Chondrocyte (in vitro differentiated cells): ENCODE measurements at places on chromosomes 13 and 19. TPM values are rescaled to one million over a fixed set of nuclear protein-coding genes. Genes with fewer than 3 reads are reported as not detected.
A peak's percentile ranks its signal among the peaks of the same experiment; 100 is the strongest.

The VSTM2B gene
- total RNA-seq: not detected in 3 replicates

DNA sequence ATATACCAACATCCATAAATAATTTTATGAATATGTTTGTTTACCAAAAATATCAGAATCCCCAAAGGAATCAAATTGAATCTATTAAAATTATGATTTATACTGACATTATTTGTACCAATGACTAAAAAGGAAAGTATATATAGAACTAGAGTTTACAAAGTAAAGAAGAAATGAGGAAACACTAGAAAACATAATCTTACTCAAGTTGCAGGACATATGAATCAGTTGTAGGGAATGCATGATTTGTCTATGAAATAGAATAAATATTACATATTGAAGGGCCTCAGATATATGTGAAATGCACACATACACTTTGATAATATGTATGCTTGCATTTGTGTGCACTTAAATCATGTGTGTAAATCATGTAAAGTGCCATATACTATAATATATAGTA, 1466.4 kb downstream of the EFNB2 start:
- no peak overlapping the region for H3K27ac ChIP-seq
- no peaks in the 10 kb centered on the region for H3K27me3 ChIP-seq
- H3K4me1 ChIP-seq: peaks cover 4% of the 10 kb centered on the region

DNA sequence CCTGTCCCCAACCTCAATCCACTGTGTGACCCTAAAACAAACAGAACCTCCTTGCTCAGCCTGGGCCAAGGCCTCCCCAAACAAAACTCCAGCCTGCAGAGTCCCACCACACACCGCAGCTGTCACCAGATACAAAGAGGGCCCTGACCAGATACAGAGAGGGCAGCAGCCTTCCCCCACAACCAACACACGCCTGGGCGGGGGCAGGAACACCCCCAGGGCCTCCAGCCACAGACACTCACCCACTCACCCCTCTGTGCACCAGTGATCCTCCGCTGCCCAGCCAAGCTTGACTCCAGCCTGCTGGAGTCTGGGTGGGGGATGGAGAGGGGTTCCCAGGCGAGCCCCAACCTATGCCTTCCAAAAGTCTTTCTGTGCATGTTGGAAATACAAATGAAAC, 5.9 kb upstream of the CIRBP start:
- no peaks in the 10 kb centered on the region for H3K36me3 ChIP-seq
- H3K4me3 ChIP-seq: no peak overlapping the region
- DNase-seq: no peak
- H3K27me3 ChIP-seq: no peaks in the 10 kb centered on the region

- H3K4me3 ChIP-seq: no peak overlapping the region
- no peaks in the 10 kb centered on the region for H3K4me1 ChIP-seq
- H3K27ac ChIP-seq: no peak overlapping the region
- H3K27me3 ChIP-seq: no peaks in the 10 kb centered on the region
- no peaks in the 10 kb centered on the region for H3K36me3 ChIP-seq
These were observed 961.2 kb upstream of the SPRY2 start for GRCh38 chr13:81302125-81302524.

DNA sequence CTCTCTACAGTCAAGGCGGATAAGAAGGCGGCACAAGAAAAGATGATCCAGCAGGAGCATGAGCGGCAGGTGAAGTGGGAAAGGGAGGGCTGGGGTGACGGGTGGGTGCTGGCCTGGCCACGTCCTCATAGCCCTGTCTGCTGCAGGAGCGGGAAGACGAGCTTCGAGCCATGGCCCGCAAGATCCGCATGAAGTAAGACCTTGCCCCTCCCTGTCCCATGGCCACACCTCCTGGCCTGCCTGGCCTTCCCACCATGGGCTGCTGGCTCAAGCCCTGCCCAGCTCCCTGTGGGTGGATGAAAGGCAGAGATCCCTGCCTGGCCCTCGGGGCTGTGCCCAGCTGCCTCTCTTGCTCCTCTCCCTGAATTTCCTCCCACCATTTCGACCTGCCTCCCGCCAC, 7.2 kb downstream of the ZNF296 start:
- DNase-seq: no peak
- H3K27ac ChIP-seq: no peak overlapping the region
- H3K36me3 ChIP-seq: peaks cover 17% of the 10 kb centered on the region
- H3K4me1 ChIP-seq: no peaks in the 10 kb centered on the region
- no peak overlapping the region for H3K4me3 ChIP-seq

GRCh38 chr13:37529751-37530385, 68.7 kb downstream of the POSTN start:
- H3K4me1 ChIP-seq: peaks cover 31% of the 10 kb centered on the region
- H3K4me3 ChIP-seq: no peak overlapping the region
- H3K36me3 ChIP-seq: peaks cover 11% of the 10 kb centered on the region

DNA sequence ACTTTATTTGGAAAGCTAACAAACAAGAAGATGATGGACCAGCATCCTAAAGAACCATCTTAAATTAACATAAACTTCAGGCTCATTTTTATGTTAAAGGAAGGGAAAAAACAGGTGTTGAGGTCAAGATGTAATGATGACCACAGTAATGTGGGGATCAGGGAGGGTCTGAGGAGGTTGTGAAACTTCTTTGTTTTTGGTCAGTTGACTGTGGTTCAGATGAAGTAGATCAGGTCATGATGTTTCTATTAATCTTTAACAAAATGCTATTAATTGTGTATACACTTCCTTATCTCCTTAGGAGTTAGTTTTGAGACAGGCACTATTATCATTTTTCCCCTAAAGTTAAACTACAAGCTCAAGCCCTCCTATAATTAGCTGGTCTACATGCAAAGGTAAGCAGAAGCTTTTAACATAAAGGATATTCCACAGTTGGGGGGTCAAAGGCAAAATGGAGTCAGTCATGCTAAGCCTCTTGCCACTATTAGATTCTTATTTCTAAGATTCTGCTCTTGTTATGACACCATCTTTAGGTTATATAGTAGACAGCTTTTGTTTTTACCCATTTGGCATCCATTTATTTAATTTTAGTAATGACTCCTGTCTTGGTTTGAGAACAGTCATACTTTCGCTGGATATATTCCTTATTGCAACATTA, 800.1 kb upstream of the PCDH9 start:
- no peak for DNase-seq
- H3K27ac ChIP-seq: no peak overlapping the region
- no peaks in the 10 kb centered on the region for H3K27me3 ChIP-seq
- no peaks in the 10 kb centered on the region for H3K36me3 ChIP-seq
- no peak overlapping the region for H3K4me3 ChIP-seq

DNA sequence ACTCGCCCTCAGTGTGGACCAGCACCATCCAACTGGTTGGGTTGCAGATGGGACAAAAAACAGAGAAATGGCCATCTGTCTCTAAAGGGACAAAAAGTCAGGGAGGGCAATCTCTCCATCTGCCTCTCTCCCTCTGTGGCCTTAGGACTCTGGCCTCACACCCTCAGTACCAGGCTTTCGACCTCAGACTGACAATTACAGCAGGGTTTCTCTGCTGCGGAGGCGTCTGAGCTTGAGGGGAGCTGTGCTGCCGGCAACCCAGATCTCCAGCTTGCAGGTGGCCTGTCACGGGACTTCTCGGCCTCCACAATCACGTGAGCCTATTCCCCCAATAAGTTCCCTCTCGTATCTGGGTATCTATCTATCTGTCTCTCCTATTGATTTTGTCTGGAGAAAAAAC, 27.7 kb downstream of the MLLT1 start:
- no peak overlapping the region for H3K4me3 ChIP-seq
- peaks cover 51% of the 10 kb centered on the region for H3K4me1 ChIP-seq
- no peaks in the 10 kb centered on the region for H3K27me3 ChIP-seq
- H3K36me3 ChIP-seq: peaks cover 6% of the 10 kb centered on the region

DNA sequence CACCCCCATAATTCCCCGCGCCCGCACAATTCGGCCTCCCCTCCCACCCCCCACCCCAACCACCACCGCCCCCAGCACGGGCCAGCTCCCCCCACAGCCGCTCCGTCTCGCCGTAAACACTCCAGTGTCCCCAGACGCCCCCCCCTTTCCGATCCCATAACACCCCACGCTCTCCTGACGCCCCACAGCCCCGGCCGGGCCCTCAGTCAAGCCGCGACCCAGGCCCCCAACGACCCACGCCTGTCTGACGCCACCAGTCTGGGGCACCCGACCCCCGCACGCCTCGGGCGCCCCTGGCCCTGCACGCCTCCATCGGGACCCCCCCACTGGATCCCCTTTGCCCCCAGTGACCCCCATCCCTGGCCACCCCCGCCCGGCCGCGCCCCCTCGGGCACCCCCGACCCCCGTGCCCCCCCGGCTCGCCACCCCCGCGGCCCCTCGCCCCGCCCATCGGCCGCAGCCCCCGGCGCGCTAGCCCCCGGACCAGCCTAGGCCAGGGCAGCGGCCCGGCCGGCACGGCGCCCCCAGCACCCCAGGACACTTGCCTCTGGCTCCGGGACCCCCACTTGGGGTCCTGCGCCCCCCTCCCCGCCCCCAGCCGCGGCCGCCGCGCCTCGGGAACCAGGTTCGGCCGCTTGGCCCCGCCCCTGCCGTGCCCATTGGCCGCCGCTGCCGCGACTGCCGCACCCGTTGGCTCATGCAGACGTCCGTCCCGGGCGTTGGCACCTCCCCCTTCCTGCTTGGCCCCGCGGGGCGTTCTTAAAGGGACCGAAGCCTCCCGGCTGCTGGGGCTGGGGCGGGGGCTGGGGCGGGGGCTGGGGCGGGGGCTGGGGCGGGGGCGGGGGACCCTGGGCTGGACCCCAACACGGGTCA, at the start of gene FKBP8:
Gene FKBP8, minus strand, starts transcription at position 633 of the 873 bp plus-strand sequence. CDS start 1,603 bp downstream, outside the sequence.
- H3K27ac ChIP-seq: peak within 1 kb of the TSS; percentile 77
- H3K36me3 ChIP-seq: peaks cover 4% of the 10 kb centered on the region
- H3K4me3 ChIP-seq: peak within 1 kb of the TSS; percentile 84
- H3K4me1 ChIP-seq: peaks cover 16% of the 10 kb centered on the region
